ENCODE measurements at places on chromosomes 3 and 15. TPM values are rescaled to one million over a fixed set of nuclear protein-coding genes. Genes with fewer than 3 reads are reported as not detected.

The ISL2 gene
- total RNA-seq: not detected

DNA sequence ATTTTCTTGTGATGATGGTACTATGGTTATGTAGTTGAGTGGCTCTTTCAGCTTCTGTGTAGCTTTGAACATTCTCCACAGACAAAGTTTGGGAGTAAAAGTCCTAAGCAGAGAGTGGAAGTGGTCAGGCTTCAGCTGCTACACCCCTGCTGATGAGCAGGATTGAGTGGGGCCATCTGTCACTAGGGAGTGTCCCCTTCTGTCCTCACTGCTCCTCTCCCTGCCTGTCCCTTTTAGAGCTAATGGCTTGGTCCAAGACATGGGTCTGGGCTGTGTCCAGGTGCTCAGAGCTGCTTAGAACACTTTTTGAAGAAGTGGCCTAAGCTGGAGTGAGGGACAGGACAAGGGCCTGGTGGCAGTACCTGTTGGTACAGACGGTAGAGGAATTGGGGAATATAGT is 15.1 kb downstream of the MYZAP start:
- H3K4me1 ChIP-seq: no peaks in the 10 kb centered on the region
- no peaks in the 10 kb centered on the region for H3K36me3 ChIP-seq
- no peaks in the 10 kb centered on the region for H3K27me3 ChIP-seq
- no peak overlapping the region for H3K4me3 ChIP-seq
- no peak overlapping the region for H3K27ac ChIP-seq

- DNase-seq: no peak
- H3K27me3 ChIP-seq: no peaks in the 10 kb centered on the region
- H3K27ac ChIP-seq: no peak overlapping the region
- H3K4me3 ChIP-seq: no peak overlapping the region
- peaks cover 8% of the 10 kb centered on the region for H3K4me1 ChIP-seq
Measured at GRCh38 chr15:77637851-77638692, 5.4 kb upstream of the LINGO1 start.

GRCh38 chr3:116939091-116939490 is 229.5 kb downstream of the TUSC7 start:
- no peaks in the 10 kb centered on the region for H3K36me3 ChIP-seq
- H3K4me1 ChIP-seq: no peaks in the 10 kb centered on the region
- H3K27ac ChIP-seq: no peak overlapping the region
- no peak overlapping the region for H3K4me3 ChIP-seq

The LRRC31 gene
- not detected for total RNA-seq

The BOC gene
- 39.8 TPM for total RNA-seq

GRCh38 chr3:108645364-108645763 is 55.8 kb downstream of the DZIP3 start:
- H3K27ac ChIP-seq: no peak overlapping the region
- H3K4me3 ChIP-seq: no peak overlapping the region
- DNase-seq: no peak
- H3K27me3 ChIP-seq: no peaks in the 10 kb centered on the region

DNA sequence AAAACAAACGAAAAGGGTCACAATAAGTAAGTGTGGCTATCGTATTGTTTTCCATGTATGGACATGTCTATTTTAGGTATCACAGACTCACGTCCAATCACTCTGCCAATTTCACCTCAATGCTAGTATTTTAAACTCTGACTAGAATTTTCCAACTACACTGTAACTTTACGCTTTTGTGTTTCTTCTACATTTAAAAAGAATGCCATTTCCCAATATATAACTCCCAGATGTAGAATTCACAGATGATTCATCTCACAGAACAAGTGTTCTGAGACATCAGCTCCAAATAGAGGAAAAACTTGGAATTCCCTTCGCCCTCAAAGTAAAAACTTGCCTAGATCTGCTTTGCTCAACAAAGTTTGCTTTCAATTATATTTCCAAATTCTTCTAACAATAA is 14.2 kb downstream of the LRIG1 start:
- no peak for DNase-seq
- H3K4me3 ChIP-seq: no peak overlapping the region
- peaks cover 68% of the 10 kb centered on the region for H3K4me1 ChIP-seq
- H3K36me3 ChIP-seq: no peaks in the 10 kb centered on the region
- no peaks in the 10 kb centered on the region for H3K27me3 ChIP-seq

- H3K4me3 ChIP-seq: no peak overlapping the region
- H3K36me3 ChIP-seq: peaks cover 3% of the 10 kb centered on the region
- no peaks in the 10 kb centered on the region for H3K27me3 ChIP-seq
- no peak for DNase-seq
- H3K27ac ChIP-seq: no peak overlapping the region
- no peaks in the 10 kb centered on the region for H3K4me1 ChIP-seq
Measured at GRCh38 chr15:93017526-93017925, 71.5 kb downstream of the RGMA start.

GRCh38 chr3:167989066-167989465 is 106.7 kb downstream of the GOLIM4 start:
- H3K4me1 ChIP-seq: no peaks in the 10 kb centered on the region
- no peaks in the 10 kb centered on the region for H3K27me3 ChIP-seq
- DNase-seq: no peak

The LMAN1L gene
- total RNA-seq: 0.42 TPM

- H3K4me3 ChIP-seq: no peak overlapping the region
- peak; percentile 85 for DNase-seq
- no peaks in the 10 kb centered on the region for H3K27me3 ChIP-seq
- no peak overlapping the region for H3K27ac ChIP-seq
Measured at GRCh38 chr15:61834076-61834697, 226.1 kb downstream of the VPS13C start.

- no peak for DNase-seq
- H3K4me1 ChIP-seq: no peaks in the 10 kb centered on the region
- H3K27me3 ChIP-seq: no peaks in the 10 kb centered on the region
- no peak overlapping the region for H3K27ac ChIP-seq
Measured at GRCh38 chr3:62493109-62493801, 119.9 kb upstream of the FEZF2 start.

The KCNH8 gene
- 0.98 TPM for total RNA-seq

The SLC28A1 gene
- total RNA-seq: 0.42 TPM

GRCh38 chr15:79834495-79834894 is 62.3 kb downstream of the MTHFS start:
- no peaks in the 10 kb centered on the region for H3K27me3 ChIP-seq
- no peak overlapping the region for H3K27ac ChIP-seq
- H3K4me1 ChIP-seq: no peaks in the 10 kb centered on the region
- no peak for DNase-seq
- peaks cover 29% of the 10 kb centered on the region for H3K36me3 ChIP-seq

The ABI3BP gene
- total RNA-seq: 189 TPM

DNA sequence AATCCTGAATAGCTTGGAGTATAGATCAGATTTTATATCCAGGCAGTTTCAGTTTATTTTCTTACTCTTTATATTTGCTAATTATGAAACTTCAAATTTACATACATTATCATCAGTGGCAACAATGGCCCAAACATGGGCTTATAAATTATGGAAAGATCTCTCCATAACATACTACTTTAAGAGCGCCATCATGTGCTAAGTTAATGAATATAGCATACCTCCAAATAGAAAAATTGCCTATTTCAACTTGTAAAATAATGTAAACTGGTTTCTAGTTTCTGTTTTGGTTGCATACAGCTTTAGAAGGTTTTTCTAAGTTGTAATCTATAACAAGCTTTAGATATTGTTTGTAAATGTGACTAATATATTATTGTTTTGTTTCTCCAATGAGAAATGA is 531.3 kb upstream of the UBE2E2 start:
- no peak overlapping the region for H3K4me3 ChIP-seq
- H3K27ac ChIP-seq: no peak overlapping the region
- no peak for DNase-seq
- H3K27me3 ChIP-seq: no peaks in the 10 kb centered on the region
- H3K4me1 ChIP-seq: no peaks in the 10 kb centered on the region
- no peaks in the 10 kb centered on the region for H3K36me3 ChIP-seq

- peaks cover 28% of the 10 kb centered on the region for H3K4me1 ChIP-seq
- no peak overlapping the region for H3K4me3 ChIP-seq
- H3K27me3 ChIP-seq: no peaks in the 10 kb centered on the region
- DNase-seq: no peak
- H3K36me3 ChIP-seq: no peaks in the 10 kb centered on the region
Measured at GRCh38 chr3:115626721-115627120, 3.4 kb downstream of the GAP43 start.

DNA sequence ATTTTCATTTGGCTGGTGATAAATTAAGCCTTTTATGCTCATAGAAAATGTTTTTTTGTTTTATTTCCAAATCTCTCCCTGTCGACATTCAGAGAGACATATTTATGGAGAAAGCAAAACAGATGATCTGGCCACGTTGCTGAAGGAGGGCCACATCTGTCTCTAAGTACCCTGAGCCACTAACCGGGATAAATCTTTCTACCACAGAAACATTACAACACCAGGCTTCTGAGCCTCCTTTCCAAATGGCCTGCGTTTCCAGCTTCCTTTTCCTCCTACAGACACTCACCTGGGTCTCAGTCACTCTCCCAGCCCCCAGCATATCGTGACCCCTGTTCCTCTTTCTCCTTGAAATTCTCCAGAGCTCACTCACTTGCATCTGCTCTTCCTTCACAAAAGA is 161.0 kb downstream of the ARRDC4 start:
- H3K27ac ChIP-seq: peak overlapping the region; percentile 19
- H3K4me1 ChIP-seq: no peaks in the 10 kb centered on the region
- no peaks in the 10 kb centered on the region for H3K36me3 ChIP-seq
- H3K27me3 ChIP-seq: no peaks in the 10 kb centered on the region
- DNase-seq: no peak

GRCh38 chr3:107637416-107638183 is 114.8 kb downstream of the BBX start:
- H3K27me3 ChIP-seq: no peaks in the 10 kb centered on the region
- no peak for DNase-seq
- no peaks in the 10 kb centered on the region for H3K36me3 ChIP-seq
- H3K27ac ChIP-seq: no peak overlapping the region
- H3K4me3 ChIP-seq: no peak overlapping the region

GRCh38 chr15:44584162-44584749 is 47.3 kb downstream of the EIF3J start:
- no peaks in the 10 kb centered on the region for H3K27me3 ChIP-seq
- no peak overlapping the region for H3K4me3 ChIP-seq
- no peaks in the 10 kb centered on the region for H3K4me1 ChIP-seq
- no peaks in the 10 kb centered on the region for H3K36me3 ChIP-seq
- no peak overlapping the region for H3K27ac ChIP-seq

The SPINK8 gene
- not detected for total RNA-seq

DNA sequence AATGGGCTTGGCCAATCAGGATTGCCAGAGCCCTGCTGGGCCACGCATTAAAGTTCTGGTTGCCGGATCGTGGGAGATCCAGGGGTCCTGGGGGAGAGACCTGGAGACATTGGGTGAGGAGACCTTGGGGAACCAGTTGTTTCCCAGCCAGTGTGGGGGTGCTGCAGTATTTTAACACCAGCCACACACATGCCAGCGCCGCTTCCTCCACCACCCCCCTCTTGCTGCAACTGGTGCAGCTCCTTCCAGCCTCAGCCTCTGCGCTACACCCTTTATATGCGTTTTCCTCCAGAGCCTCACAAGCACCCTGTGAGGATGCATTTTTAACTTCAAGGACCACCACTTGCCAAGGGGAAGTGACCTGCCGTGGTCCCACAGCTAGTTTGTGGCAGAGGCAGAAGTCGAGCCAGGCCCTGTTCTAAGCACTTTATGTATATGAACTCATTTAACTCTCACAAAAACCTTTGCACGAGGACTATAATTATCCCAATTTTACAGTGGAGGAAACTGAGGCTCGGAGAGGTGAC is 29.4 kb upstream of the GRIP2 start:
- H3K4me1 ChIP-seq: no peaks in the 10 kb centered on the region
- H3K4me3 ChIP-seq: no peak overlapping the region
- no peak for DNase-seq
- no peak overlapping the region for H3K27ac ChIP-seq
- no peaks in the 10 kb centered on the region for H3K27me3 ChIP-seq

DNA sequence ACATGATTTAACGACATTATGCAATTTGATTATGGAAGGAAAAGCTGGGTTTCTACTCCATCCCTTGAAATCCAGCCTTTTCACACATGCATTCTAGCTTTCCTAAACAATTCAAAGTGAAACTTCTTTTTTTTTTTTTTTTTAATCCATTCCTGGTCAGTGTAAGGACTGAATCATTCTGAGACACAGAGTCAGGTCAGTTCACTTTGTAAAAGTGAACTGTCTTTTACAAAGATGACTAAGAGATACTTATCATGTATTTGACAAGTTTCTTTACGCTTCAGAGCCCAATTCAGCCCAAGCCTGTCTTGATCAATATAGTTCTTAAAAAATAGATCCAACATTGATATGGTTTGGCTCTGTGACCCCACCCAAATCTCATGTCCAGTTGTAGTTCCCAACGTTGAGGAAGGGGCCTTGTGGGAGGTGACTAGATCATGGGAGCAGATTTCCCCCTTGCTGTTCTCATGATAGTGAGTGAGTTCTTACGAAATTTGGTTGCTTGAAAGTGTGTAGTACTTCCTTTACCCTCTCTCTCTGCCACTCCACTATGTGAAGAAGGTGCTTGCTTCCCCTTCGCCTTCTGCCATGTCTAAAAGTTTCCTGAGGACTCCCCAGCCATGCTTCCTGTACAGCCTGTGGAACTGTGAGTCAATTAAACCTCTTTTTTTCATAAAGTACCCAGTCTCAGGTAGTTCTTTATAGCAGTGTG is 345.6 kb upstream of the THBS1 start:
- no peak overlapping the region for H3K4me3 ChIP-seq
- H3K27ac ChIP-seq: no peak overlapping the region
- H3K4me1 ChIP-seq: no peaks in the 10 kb centered on the region
- no peaks in the 10 kb centered on the region for H3K27me3 ChIP-seq

The CYP1A1 gene
- total RNA-seq: 3.7 TPM

GRCh38 chr3:108494906-108495531 is 15.4 kb downstream of the MYH15 start:
- H3K27me3 ChIP-seq: no peaks in the 10 kb centered on the region
- H3K27ac ChIP-seq: no peak overlapping the region
- H3K4me1 ChIP-seq: no peaks in the 10 kb centered on the region
- H3K36me3 ChIP-seq: no peaks in the 10 kb centered on the region
- no peak for DNase-seq

DNA sequence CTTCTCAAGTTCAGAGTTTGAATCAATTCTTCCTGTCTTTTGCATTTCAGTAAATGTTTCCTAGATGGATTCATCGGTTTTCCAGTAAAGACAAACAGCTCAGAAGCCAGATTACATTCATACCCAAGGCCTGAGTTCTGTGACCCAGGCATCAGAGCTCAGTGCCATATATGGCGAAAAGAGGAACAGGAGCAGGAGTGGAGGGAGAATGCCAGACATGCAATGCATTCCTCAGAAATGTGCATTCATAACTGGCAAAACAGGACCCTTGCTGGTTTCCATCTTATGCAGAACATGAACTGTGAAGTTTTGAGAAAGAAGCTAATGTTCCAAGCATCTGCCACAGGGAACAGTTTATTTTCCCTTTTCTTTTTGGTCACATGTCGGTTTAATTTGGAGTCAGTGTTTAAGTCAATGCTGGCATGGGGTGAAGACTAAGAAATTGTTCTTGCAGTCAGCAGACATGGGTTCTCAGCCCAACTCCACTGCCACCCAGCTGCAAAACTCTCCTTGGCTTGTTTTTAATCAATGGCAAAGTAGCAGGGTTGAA is 116.5 kb downstream of the LPP start:
- peaks cover 34% of the 10 kb centered on the region for H3K4me1 ChIP-seq
- no peak overlapping the region for H3K4me3 ChIP-seq
- H3K27ac ChIP-seq: peak overlapping the region; percentile 74
- H3K36me3 ChIP-seq: no peaks in the 10 kb centered on the region

GRCh38 chr3:69164296-69164695 is 41.9 kb upstream of the LMOD3 start:
- no peak overlapping the region for H3K4me3 ChIP-seq
- DNase-seq: no peak
- H3K4me1 ChIP-seq: no peaks in the 10 kb centered on the region
- H3K27me3 ChIP-seq: no peaks in the 10 kb centered on the region

Measured in tibial nerve (tissue), 4 donors.